Right cardiac atrium (tissue), 5 donors: ENCODE measurements at places on chromosomes 6 and 20. TPM values are rescaled to one million over a fixed set of nuclear protein-coding genes. Genes with fewer than 3 reads are reported as not detected.

DNA sequence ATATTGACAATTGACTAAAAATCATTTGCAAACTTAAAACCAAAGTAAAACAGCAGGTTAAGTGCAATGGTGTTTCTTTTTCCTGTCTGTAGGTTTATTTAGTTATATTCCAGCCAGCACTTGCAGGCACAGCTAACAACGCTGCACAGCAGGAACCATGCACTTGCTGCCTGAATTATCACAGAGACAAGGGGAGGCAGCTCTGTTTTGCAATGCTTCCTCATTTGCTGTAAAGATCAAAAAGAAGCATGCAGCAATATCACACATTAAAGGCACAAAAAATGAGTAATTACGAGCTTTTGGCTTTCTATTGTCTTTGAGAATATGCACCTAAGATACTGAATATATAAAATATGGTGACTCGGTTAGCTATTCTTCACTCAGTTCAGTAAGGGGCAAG is 241.9 kb downstream of the EPHA7 start:
- DNase-seq, result no peak

The KIFC1 gene
- 1.1 TPM for total RNA-seq

DNA sequence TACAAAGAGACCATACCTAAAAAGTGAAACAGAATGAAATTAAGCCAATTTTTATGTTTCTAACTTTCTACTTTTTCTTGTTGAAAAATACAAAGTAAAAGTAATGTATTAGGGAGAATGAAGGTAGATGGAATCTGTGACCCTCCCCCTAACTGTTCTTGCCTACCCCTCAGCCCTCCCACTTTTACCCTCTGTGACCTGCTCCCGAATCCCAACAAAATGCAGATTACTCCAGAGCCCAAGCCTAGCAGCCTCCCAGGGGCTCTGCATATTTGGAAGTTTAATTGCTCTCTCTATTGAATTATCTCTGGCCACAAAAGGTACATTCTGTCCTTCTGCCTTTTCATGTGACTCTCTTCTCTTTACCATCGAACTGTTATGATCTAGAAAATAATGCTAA is 201.5 kb downstream of the PKHD1 start:
- no peak for DNase-seq

DNA sequence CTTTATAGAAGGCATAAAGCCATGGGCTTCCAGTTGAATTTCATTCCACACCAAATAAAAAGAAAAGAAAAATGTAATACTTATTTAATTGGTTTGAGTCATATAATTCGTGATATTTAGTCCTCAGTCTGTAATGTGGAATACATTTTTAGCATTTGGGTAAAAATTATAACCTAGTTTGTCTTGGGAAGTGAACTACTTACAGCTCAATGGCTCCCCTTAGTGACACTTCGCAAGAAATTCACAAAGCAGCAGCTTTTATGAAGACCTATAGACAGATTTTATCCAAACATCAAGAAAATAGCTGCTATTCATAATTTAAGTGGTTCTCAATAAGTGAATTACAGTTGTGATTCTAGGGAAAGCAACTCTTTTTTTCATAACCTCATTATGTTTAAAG is 72.1 kb downstream of the RSPO3 start:
- no peak for DNase-seq

- no peak for DNase-seq
Observed at GRCh38 chr6:18405477-18406293, 18.5 kb downstream of the RNF144B start.

The TFAP2D gene
- not detected for total RNA-seq

GRCh38 chr20:49591217-49591865 is 23.4 kb upstream of the PTGIS start:
- peak; percentile 69 for DNase-seq

The EPPIN gene
- 0.09 TPM for total RNA-seq

GRCh38 chr6:149389509-149390297 is 10.4 kb upstream of the SUMO4 start:
- no peak for DNase-seq

The ARMH2 gene
- total RNA-seq, result not detected

GRCh38 chr6:17417817-17418216 is 24.4 kb downstream of the CAP2 start:
- no peak for DNase-seq

GRCh38 chr20:14829906-14830305 is 492.5 kb upstream of the FLRT3 start:
- DNase-seq, result no peak

GRCh38 chr20:37461405-37461804 is 59.6 kb upstream of the NNAT start:
- DNase-seq, result no peak
